ENCODE measurements at places on chromosomes 7 and 10.

GRCh38 chr7:140176122-140176701, 571 bp downstream of the KDM7A start:
- no peak for DNase-seq
- H3K36me3 ChIP-seq: peaks cover 11% of the 10 kb centered on the region
- H3K4me1 ChIP-seq: peaks cover 37% of the 10 kb centered on the region
- H3K4me3 ChIP-seq: peak overlapping the region; percentile 94
- H3K27me3 ChIP-seq: no peaks in the 10 kb centered on the region
- peak overlapping the region; percentile 89 for H3K27ac ChIP-seq

- no peak overlapping the region for H3K27ac ChIP-seq
- no peaks in the 10 kb centered on the region for H3K4me1 ChIP-seq
- no peak overlapping the region for H3K4me3 ChIP-seq
- no peaks in the 10 kb centered on the region for H3K27me3 ChIP-seq
- H3K36me3 ChIP-seq: no peaks in the 10 kb centered on the region
Observed at GRCh38 chr10:56561336-56561735, 200.3 kb upstream of the ZWINT start.

GRCh38 chr7:28688174-28688573, 270.0 kb downstream of the TRIL start:
- H3K36me3 ChIP-seq: no peaks in the 10 kb centered on the region
- H3K27me3 ChIP-seq: peaks cover 23% of the 10 kb centered on the region
- H3K4me3 ChIP-seq: no peak overlapping the region
- H3K27ac ChIP-seq: no peak overlapping the region

DNA sequence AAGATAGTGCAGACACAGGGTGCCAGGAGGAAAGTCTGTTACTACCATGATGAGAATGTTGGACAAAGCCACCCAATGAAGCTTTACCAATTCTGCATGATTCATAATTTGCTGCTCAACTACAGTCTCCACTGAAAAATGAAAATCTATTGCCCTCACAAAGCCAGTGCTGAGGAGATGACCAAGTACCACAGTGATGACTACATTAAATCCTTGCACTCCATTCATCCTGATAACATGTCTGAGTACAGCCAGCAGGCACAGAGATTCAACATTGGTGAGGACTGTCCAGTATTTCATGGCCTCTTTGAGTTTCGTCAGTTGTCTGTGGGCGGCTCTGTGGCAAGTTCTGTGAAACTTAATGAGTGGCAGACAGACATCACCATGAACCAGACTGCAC, 144.0 kb downstream of the PLCE1 start:
- H3K4me3 ChIP-seq: no peak overlapping the region
- H3K36me3 ChIP-seq: no peaks in the 10 kb centered on the region
- H3K27me3 ChIP-seq: peaks cover 8% of the 10 kb centered on the region
- no peak overlapping the region for H3K27ac ChIP-seq
- no peaks in the 10 kb centered on the region for H3K4me1 ChIP-seq
